ENCODE measurements at places on chromosomes 13 and 19.

DNA sequence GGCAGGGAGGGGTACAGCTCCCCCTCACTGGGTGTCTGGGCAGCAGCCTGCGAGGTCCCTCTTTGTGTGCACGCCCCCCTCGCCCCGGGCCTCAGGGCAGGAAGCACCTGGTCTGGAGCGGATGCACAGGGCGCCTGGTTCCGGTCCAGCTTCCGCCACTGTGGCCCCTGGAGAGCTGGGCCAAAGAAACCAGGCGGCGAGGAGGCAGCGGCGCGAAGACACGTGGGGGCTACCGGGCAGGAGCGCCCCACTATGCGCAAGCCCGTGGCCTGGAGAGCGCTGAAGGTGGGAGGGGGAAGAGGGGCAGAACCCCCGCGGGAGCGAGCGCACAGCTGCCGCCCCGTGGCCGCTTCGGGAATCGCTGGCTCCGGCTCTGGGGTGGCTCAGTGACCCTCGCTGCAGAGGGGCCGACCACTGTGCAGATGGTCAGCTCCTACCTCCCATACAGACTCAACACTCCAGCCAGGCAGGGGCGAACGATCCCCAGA, 1.7 kb upstream of the LYL1 start:
- DNase-seq: no peak

- no peak for DNase-seq
Observed at GRCh38 chr13:23377983-23378632, 55.4 kb downstream of the SACS start.

- no peak for DNase-seq
Observed at GRCh38 chr13:94709001-94709834, 3.1 kb downstream of the SOX21 start.

DNA sequence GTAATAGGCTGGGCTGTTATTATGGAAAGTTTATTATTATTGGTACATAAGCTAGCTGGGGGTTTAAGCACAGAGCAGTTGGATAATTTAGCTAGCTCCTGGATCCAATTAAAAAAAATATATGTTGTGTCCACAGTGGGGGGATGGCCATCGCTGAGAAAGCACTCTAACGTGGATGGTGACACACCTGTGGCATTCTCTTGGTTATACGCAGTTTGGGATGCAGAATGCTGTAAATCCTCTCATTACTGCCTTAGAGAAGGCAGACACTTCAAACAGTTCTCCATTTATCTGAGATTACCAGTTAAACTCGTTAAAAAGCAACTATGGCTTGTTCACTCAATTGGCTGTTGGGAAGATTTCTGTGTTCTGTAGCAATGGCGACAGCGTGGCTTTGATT, 2.4 kb upstream of the ZNF536 start:
- DNase-seq: no peak

DNA sequence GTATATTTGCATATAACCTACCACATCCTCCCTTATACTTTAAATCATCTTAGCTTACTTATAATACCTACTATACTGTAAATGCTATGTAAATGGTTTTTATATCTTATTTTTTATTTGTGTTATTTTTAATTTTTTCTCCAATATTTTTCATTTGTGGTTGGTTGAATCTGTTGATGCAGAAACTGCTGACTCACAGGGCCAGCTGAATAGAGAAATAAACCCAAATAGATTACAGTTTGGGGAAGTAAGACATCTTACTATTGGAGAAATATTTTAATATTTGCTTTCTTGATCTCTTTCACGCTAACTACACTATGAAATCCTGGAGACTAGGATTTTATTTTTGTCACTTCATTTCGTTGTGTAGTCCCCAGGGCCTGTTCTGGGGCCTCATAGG, 7.1 kb downstream of the SMAD9 start:
- no peak for DNase-seq

GRCh38 chr13:48776401-48776800, 122.7 kb downstream of the CYSLTR2 start:
- no peak for DNase-seq

DNA sequence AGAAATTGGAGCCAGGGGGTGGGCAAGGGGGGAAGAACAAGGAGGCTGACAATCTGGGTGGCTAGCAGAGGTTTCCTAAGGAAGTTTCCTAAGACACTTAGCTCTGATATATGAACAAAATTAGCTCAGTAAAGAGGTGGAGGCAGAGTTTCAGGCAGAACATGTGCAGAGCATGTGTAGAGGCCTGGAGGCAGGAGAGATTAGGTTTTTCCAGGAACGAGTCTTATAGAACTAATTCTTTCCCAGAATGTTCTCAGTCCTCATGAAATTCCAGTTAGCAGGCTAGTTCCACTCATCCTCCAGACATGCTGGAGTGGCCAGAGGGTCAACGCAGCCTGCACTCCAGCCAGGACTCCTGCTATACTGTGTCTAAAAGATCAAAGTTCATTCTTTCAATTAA, 184.7 kb downstream of the LACC1 start:
- no peak for DNase-seq

GRCh38 chr13:41384749-41385503, 72.4 kb upstream of the RGCC start:
- no peak for DNase-seq

GRCh38 chr13:48615049-48615448, 38.7 kb upstream of the CYSLTR2 start:
- no peak for DNase-seq

- DNase-seq: no peak
Observed at GRCh38 chr19:16111909-16112752, 442 bp downstream of the RAB8A start.

DNA sequence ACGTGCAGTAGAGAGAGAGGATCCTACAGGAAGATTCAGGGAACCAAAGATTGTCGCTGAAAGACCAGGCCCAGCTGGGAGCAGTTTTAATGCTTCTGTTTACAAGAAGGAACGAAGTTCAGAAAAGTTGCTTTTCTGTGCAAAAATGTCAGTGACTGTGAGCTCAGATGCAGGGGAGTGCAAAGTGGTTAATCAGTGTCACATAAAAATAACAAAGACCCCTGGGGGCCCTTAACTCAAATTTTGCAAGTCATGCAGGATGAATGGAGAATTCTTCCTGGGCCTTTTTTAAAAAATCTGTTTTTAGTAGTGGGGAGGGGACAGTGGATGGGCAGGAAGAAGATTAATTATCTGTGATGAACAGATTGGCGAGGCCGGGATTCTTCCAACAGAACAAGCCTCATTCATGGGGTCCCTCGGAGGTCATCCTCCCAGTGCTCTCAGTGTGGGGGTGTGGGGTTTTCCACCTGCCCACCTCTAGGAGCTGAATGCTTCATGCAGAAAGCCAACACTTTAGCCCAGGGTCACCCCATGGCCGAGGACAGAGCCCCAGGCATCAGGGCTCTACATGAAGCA, 167.2 kb downstream of the UQCRFS1 start:
- DNase-seq: no peak

DNA sequence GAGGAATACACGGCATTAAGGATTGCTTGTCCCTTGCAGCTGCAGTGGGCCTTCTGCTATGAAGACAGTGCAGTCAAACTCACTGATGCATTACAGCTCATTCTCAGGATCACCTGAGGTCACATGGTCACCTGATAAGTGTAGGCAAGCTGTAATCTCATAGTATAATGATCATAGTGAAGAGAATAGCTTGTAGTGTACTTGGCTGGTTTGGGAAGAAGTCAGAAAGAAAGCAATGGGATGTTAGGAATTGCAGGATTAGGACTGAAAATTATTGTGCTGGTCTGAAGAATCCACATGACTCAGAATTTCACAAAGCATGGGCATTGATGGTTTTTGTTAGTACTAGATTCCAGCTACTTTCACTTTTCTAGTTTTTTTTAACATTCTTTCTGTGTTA, 76.7 kb downstream of the MBNL2 start:
- DNase-seq: no peak

DNA sequence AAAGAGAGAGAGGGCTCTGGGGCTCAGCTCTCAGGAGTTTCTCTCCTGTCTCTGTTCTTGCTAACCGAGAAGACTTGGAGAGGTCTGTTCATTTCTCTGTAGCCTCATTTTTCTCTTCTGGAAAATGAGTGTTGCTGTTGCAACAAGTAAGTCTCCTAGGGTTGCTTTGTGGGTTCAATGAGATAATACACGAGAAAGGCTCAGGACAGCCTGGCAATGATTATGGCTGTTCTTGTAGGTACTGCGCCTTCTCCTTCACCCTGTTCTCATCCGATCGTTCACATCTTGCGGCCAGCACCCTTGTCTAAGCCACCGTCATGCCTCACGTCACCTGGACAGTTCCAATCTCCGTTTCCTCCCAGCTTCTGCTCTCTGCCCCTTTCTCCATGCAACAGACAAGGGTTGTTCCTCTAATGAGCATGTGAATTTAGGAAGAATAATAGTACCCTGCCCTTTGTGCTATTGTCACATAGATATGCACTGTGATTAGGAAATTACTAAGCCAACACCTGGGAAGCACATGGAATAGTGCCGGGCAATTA, 4.2 kb downstream of the C5AR1 start:
- DNase-seq: no peak

- no peak for DNase-seq
Observed at GRCh38 chr19:45276284-45276687, 25.2 kb downstream of the MARK4 start.

- DNase-seq: no peak
Observed at GRCh38 chr13:110140099-110140498, 166.9 kb downstream of the COL4A1 start.

DNA sequence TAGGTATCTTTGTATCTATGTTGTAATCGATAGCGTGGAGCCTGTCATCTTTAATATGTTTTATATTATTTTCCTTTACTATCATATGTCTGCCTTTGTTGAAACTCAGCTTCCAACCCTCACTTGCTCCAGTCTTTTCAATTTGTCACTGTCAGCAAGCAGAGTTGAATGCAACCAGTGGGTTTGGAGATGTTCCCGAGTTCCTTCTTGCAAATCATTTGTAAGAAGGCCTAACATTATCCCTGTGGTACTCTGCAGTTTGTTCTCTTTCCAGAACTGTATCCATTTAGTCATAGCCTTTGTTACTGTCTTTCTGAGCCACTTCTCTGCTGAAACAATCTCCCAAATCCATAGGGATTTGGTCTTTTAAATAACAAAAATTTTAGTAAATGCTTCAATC, 41.8 kb downstream of the RNASEH2B start:
- no peak for DNase-seq

GRCh38 chr13:103656311-103656710, 590.1 kb upstream of the SLC10A2 start:
- DNase-seq: no peak

GRCh38 chr13:20161275-20161950, 561 bp upstream of the GJA3 start:
- DNase-seq: no peak

DNA sequence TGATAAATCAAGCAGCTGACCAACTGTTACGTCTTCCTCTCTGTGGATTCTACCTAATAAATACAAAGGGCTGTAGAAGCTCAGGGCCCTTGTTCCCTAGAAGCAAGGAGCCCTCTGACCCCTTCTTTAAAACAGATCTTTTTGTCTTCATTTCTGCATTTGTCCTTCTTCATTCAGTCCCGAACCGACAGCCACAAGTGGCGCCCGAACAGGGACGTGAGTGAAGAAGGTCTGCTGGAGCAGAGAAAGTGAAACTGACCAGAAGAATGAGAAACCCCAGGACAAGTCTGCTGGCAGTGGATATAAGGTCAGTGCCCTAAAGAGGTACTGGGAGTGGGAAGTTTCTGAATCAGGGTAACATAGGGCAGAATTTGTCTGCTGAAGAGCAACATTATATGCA, 13.1 kb downstream of the ZNF773 start:
- no peak for DNase-seq

- DNase-seq: no peak
Observed at GRCh38 chr19:18951721-18952281, 10.8 kb upstream of the HOMER3 start.

DNA sequence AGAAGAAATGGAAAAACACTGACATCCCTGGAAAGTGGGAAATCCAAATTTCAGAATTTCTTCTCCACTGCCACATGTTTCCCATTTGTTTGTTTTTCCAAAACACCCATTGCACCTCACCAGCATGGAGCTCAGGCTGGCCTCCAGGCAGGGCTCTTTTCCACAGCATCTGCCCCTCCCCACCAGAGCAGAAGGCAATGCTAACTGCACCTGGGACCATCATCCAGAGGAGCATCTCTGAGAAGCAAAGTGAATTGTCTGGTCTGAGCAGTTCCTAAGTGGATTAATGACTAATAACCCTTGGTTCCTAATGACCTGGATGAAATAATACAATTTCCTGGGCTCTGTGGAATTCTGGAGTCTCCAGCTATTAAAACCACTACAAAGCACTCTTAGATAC, 8.8 kb upstream of the CYSLTR2 start:
- no peak for DNase-seq

- DNase-seq: no peak
Observed at GRCh38 chr13:111899714-111900389, 167.1 kb upstream of the SOX1 start.

DNA sequence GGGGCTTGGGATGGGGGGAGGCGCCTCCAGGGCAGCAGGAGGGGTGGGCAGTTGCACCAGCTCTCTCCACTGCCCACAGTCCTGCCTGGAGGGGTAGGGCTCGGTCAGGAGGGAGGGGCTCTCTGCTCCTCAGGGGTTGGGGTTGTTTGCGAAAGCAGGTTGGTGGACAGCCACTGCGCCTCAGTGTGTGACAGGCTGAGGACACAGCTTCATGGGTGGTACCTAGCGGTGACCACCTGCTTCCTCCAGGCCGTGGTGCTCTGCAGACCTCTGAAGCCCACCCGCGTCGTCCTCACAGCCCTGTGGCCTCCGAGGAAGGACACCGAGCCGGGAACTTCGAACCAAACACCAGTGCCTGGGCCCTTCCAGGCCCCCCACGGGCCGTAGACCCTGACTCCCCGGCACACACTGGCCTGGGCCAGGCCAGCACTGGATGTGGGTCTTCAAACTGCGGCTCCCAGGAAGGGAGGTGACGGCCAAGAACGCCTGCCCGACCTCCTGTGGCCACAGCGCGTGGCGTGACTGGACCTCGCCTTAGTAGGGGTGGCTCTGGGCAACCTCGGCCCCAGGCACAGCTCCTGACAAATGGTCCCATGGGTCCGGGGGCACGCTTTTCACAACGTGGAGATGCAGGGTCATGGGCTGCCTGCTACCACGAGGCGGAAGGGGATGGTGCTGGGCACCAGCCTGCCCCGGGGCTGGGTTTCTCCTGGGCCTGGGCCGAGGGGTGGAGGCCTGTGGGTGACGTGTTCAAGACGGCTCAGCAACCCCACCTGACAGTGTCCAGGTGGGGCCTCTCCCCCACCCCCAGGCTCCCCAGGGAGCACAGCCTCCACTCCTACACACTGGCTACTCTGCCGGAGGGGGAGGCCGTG, 173.2 kb downstream of the KDM4B start:
- no peak for DNase-seq

GRCh38 chr19:58559275-58560006, 1.0 kb upstream of the UBE2M start:
- no peak for DNase-seq

GRCh38 chr13:35882722-35883497, 248.3 kb downstream of the DCLK1 start:
- no peak for DNase-seq

- no peak for DNase-seq
Observed at GRCh38 chr13:33956346-33956745, 138.4 kb downstream of the RFC3 start.

GRCh38 chr19:49114630-49115363, 627 bp downstream of the LIN7B start:
- DNase-seq: no peak

GRCh38 chr13:109642358-109642757, 144.0 kb downstream of the IRS2 start:
- no peak for DNase-seq

All from NCI-H1048 (cell line).